ENCODE measurements at places on chromosomes 7 and 10.

DNA sequence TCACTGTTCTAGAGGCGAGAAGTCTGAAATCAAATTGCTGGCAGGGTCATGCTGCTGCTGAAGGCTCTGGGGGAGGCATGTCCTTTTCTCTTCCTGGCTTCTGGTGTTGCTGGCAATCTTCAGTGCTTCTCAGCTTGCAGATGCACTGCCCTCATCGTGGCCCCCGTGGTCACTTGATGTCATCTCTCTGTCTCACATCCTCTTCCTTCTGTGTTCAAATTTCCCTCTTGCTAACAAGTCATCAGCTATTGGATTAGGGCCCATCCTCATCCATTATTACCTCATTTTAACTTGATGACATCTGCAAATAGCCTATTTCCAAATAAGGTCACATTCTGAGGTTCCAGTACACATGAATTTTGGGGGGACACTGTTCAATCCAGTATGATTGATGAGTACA lies 36.6 kb upstream of the SRGN start:
- DNase-seq, result no peak

DNA sequence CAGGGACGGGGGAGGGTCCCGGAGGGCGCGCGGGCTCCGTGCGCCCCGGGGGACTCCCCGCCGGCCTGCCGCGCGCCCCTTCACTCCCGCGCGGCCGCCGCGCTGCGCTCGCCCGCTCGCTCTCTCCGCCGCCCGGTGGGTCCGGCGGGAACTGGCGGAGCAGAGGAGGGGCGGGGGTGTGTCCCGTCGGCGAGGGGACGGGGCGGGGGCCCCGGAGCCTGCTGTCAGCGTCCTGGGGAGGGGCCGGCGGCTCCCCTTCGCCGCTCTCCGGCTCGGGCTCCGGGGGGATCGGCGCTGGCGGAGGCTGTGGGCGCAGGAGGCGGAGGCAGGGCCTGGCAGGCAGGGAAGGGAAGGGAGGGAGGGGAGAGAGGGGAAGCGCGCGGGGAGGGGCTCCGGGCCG lies at the start of gene SH3PXD2A:
TSS of gene SH3PXD2A (minus strand) at position 153 of the 400 bp plus-strand sequence. CDS start 310 bp downstream, outside the sequence.
- DNase-seq, result no peak

GRCh38 chr7:20911081-20911480 lies 124.4 kb upstream of the SP8 start:
- no peak for DNase-seq

DNA sequence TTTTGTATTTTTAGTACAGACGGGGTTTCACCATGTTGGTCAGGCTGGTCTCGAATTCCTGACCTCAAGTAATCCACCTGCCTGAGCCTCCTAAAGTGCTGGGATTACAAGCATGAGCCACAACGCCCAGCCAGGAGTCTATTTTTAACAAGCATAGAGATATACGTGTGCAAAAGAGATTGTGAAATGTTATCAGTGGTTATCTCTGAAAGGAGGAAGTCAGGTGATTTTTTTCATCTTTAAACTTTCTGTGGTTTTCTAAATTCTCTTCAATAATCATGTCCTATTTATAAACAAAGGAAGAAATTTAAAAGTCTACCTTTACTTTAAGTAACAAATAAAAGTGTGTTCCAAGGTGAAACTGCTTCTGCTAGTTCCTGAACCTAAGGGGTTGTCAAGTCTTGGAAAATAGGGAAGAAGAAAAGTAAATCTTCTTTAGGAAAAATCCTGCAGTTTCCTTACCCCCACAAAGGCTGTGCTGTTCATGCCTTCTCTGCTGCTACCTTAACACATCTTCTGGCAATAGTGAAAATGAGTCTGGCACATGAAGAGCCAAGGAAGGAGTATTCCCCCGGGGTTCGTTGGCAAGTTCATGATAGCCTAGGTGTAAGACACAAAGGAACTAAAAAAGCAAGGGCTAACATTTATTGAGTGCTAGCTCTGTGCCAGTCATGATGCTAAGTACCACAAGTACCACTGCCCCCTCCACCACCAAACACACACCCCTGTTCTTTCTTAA lies 51.1 kb downstream of the CYP26A1 start:
- DNase-seq, result no peak

- DNase-seq, result peak; percentile 80
These were observed 109.7 kb upstream of the GDF10 start for GRCh38 chr10:47190301-47190700.

- DNase-seq, result no peak
These were observed 47.1 kb upstream of the UCN3 start for GRCh38 chr10:5317547-5318107.

DNA sequence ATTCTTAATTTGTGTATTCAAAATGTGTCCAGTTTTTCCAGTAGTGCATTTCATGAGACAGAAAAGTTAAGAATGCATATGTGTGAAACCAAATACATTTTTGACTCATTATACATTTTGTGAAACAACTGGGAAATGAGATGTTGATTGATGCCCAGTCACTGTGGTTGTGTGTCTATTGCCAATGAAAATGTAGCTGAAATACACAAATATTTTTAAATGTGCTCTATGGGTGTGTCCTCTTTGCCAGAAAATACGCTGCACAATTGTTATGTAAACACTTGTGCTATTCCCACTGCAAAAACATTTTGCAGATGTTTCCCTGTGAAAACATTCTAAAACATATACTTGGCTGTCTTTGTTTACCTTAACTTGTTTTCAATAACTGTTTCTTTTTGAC lies 395.2 kb downstream of the TFEC start:
- DNase-seq, result peak; percentile 53

DNA sequence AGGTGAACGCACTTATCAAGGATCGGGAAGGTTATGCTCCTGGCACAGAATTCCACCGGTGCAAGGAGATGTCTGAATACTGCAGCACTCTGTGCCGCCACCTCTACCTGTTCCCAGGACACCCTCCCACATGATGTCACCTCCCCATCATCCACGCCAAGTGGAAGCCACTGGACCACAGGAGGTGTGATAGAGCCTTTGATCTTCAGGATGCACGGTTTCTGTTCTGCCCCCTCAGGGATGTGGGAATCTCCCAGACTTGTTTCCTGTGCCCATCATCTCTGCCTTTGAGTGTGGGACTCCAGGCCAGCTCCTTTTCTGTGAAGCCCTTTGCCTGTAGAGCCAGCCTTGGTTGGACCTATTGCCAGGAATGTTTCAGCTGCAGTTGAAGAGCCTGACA lies 11.0 kb upstream of the CLCN1 start:
- DNase-seq, result no peak

DNA sequence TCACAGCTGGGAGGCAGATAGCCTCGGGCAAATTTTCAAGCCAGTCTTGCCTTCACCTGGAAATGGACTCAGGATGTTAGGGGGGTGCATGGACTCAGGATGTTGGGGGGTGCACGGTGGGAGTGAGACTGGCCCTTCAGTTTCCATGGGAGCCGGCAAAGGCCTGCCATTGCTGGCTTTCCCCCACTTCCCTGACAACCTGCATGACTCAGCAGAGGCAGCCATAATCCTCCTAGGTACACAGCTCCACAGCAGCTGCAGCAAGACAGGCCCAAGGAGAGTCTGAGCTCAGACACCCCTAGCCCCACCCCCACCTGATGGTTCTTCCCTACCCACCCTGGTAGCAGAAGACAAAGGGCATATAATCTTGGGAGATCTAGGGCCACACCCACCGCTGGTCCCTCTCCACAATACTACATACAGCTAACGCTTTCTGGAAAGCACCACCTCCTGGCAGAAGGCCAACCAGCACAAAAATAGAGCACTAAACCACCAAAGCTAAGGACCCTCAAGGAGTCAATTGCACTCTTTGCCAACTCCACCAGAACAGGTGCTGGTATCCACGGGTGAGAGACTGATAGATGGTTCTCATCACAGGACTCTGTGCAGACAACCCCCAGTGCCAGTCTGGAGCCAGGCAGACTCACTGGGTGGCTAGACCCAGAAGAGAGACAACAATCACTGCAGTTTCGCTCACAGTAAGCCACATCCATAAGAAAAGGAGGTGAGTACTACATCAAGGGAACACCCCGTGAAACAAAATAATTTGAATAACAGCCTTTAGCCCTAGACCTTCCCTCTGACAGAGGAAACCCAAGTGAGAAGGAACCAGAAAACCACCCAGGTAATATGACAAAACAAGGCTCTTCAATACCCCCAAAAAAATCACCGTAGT lies 18.3 kb downstream of the C7orf25 start:
- DNase-seq, result no peak

DNA sequence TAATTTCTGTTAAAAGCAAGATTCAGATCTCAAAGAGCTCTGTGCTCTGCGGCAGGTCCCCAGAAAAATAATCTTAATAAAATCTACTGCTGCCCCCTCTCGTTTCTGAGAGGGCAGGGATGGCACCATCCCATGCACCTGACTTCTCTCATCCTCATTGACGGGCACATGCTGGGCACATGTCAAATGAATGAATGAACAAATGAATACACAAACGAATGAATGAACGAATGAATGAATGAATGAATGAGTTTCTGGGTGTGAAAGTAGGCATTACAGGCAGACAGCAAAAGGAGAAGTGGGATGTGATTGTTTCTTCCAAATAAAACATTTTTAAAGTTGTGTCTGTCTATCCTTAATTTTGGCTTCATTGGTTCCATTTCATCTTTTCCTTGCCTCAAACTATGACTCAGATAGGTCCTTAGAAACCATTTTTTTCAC lies 398.1 kb upstream of the PRKCQ start:
- DNase-seq, result no peak

- no peak for DNase-seq
These were observed 53.0 kb downstream of the TPK1 start for GRCh38 chr7:144782883-144783282.

GRCh38 chr7:92964141-92964540 lies 127.8 kb upstream of the CDK6 start:
- DNase-seq, result no peak

DNA sequence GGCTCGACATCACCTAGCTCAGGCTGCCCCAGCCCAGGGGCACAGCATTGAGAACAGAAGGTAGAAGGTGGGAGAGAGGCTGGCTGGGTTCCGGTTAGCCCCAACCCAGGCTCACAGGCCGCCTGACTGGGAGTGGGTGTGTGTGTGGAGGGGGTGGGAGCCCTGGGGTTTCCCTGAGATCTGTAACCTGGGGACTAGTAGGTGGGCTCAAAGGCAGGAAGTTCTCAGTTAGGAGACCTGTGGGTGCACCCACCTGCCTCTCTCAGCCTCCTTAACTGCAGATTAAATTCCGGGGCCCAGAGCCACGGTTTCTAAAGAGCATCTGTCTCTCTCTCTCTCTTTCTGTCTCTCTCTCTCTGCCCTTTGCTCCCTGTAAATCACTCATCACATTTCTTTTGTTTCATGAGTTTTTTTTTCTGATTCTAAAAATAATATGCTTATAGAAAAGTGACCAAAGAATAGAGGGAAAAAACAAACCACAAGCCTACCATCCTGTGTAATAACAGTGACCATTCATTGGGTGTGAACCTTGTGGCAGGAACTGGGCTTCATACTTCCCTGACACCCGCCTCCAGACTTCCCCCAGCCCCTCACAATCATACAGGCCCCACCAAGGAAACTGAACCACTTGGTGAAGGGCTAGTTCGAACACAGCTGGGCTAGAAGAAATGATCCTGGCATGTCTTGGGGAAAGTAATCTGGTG lies 83.4 kb upstream of the SMNDC1 start:
- no peak for DNase-seq

GRCh38 chr7:100444311-100445278 lies 8.3 kb upstream of the PPP1R35 start:
- no peak for DNase-seq

DNA sequence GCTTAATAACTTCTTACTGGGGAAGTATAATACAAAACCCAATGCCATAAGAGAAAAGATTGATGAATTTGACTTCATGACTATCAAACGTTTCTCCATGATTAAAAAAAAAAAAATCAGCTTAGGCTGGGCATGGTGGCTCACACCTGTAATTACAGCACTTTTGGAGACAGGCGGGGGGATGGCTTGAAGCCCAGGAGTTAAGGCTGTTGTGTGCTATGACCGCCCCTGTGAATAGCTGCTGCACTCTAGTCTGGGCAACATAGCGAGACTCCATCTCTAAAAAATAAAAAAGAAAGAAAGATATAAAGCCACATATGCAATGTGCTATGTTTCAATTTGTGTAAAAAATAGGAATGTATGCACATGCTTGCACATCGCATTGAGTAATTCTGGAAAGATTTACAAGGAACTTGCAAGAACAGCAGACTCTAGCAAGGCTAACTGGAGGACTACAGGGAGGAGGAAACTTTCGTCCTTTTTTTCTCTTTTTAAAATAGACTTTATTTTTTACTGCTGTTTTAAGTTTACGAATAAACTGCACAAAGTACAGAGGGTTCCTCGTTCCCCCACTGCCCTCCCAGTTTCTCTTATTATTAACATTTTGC lies 10.3 kb upstream of the RARRES2 start:
- no peak for DNase-seq

Measured in NCI-H748 treated with DMSO at 0.1 percent for 48 hours (cell line).